CD4-positive, alpha-beta T cell treated with Interleukin-15 for 1 hour (primary cell): ENCODE measurements at places on chromosomes 6 and 20.

DNA sequence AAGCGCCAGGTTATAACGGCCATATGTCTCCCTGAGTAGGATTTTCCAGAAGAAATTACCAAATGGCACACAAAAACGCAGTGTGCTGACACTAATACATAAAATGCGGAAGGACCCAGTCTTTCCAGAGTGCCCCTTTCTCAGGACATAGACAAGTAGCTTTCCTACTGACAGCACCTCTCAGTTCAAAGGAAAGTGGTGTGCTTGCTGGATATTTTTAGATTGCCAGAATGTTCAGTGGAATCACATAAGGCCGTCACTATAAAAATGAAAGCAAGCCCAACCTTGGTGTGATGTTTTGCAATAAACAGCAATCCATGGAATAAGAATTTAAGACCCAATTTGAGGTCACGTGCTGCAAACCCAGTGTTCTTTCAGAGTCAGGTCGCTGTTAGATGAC, 135.5 kb upstream of the AGPAT4 start:
- no peak for DNase-seq

DNA sequence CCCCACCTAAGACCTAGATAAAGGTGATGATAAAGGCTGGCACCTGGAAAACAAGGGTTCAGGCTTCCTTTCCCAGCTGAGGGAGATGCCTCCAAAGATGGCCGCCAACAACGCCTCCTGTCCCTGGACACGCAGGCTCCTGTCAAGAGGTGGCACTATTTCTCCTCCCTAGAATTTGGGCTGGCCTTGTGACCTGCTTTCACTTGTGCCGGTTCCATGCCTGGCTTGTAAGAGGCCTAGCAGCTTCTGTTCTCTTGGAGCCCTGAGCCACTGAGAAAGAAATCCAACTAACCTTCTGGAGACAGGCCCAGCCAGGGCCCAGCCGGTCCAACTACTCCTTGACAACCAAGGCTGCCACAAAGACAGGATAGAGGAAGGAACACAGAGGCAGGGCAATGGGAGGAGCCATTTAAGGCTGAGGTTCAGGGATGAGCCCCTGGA, 60.2 kb upstream of the RALY start:
- DNase-seq: peak; percentile 51

- DNase-seq: no peak
Observed at GRCh38 chr6:26411751-26412150, 9.7 kb downstream of the BTN3A1 start.

- DNase-seq: no peak
Observed at GRCh38 chr6:63525186-63525878, 46.9 kb upstream of the LOC128125822 start.

DNA sequence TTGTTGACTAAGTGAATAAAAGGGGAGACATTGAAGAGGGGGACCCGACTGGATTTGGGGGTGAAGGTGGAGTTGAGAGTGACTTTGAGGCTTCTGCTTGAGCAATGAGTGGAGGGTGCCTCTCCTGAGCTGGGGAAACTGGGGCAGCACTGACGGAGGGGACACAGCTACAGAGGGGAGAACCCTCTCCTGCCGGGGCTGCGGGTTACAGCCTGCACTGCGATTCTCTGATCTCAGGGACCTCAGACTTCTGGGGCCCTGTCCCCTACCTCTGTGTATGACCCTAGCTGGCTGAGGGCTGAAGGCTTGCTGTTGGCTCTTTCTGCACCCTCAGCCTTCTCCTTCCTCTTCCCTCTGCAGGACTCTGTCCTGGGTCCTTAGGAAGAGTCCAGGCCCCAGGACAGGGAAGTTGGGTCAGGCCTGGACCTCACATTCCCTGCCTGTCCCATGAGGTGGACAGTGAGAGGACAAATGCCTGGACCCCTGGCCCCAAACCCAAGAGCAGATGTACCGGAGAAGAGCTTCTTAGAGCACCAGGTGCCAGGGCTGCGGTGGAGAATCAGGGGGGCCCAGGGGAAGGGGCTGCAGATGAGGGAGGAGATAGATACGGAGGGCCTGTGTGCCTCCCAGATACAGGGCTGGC, 13.7 kb upstream of the FAM110A start:
- no peak for DNase-seq

- no peak for DNase-seq
Observed at GRCh38 chr6:132830334-132830751, 16.0 kb downstream of the RPS12 start.

DNA sequence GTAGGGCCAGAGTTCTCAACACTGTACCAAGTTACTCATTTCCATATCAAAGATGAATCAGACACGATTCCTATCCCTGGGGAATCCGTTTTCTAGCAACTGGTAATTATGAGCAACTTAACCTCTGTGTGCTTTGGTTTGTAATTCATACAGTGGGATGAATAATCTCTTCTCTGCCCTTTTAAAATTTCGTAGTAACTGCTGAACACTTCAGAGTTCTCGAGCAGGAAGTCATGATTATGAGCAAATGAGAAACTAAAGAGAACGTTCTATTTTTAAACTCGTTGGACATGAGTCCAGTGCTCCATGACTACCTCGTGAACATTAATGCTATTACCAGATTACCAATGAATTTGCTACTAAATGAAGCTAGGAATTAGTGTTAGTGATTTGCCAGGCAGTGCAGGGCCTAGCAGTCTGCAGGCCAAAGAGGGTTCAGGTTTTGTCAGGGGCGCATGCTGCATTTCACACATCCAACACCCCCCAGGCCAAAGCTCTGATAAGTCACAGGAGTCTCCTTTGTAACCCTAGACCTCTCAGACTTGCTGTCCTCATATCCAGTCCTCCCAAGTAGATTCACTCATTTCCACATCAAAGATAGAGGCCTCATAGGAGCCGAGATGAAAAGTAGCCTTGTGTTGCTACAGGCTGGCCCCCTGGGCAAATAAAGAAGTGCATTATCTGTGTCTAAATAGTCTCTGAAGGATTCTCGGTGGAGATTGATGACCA, 45.8 kb upstream of the VSTM2L start:
- no peak for DNase-seq

DNA sequence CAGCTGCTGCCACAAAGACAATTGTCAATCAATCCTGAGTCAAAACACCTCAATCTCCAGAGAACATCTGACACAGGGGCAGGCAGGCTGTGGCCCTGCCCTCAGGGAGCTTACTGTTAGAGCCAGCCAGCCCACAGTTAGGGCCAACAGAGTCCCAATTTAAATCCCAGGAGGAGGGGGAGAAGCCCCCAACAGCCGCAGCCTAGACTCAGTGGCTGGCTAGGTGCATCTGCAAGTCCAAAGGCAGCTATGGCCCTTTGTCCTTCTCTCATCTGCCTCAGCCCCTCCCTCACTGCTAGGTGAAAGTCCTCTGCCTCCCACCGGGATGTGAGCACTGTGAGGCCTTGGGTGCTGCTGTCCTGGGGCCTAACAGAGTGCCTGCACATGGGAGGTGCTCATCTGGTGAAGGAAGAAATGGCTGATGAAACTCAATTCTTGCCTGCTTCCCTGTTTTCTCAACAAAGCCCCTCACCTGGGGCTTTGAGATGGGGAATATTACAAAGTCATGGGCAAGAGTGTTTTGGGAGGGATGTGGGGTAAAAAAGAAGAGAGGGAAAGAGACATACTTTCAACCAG, 33.7 kb upstream of the VEGFA start:
- no peak for DNase-seq

DNA sequence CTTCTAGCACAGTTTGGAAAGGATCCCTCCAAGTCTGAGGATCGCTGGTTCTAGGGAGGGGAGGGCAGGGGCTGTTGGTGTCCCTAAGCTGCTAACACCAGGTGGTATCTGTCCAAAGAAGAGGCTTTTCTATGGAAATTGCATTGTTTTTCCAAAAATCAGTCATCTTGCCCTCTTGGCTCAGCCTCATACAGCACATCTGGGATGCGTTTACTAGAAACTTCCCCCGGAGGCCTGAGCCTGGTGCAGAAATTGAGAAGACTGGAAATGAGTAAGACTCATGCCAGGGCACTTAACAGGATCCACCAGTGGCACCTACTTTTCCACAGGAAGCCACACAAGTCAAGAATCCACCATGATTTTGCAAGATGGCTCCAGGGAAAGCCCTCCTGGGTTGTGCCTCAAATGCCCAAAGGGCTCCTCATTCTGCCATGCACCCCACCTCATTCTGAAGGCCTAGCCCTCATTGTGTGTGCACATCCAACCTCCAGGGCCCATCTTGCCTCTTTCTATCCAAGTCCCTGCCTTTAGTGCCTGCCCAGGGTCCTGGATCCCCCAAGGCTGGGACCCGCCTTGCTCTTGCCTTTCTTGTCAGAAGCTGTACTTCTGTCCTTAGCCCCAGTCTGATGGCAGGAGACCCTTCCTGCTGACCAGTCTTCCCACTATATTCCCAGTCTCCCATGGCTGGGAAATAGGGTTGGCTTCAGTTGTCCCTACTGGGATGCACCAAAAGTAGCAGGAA, 97.6 kb downstream of the MRPL14 start:
- no peak for DNase-seq
